Fibroblast of lung (primary cell): ENCODE measurements at places on chromosomes 13 and 19. TPM values are rescaled to one million over a fixed set of nuclear protein-coding genes. Genes with fewer than 3 reads are reported as not detected.
A peak's percentile ranks its signal among the peaks of the same experiment; 100 is the strongest.

- no peak for DNase-seq
Observed at GRCh38 chr13:100530671-100531213, 57.8 kb downstream of the GGACT start.

DNA sequence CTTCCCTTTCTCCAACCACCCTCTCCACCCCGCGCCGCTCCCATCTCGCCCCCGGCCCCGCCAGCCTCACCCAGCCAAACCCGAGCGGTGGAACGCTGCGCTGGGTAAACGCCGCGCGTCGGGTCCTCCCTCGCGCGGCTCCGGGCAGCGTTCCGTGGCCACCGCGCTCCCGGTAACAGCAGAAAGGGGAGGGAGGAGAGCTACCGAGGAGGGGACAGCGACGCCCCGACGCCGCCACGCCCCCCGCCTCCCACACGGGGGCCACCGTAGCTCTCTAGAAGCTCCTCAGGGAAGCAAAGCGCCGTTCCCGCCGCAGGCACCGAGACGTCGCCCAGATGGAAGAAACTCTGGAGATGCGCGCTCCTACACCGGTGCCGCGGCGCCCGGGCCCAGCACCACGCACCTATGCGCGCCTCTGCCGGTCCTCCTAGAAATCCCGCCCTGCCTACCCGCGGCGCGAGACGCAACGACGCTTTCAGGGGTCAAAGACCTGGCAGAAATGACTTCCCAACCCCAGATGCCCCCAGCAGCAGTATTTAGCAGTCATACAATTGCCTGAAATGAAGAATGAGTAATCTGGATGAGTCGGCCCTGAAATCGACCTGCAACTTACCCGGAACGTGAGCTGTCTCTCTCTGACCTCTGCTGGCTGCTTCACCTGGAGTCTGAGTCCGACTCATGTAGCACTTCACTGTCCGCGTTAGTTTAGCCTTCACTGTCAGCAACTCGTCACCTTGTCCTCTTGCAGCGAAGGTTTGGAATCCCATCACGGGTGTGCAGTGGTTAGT, at the start of gene RUBCNL:
TSS of gene RUBCNL (minus strand) at position 189 of the 788 bp plus-strand sequence. CDS start 14,777 bp downstream, outside the sequence.
- peak; percentile 30 for DNase-seq

DNA sequence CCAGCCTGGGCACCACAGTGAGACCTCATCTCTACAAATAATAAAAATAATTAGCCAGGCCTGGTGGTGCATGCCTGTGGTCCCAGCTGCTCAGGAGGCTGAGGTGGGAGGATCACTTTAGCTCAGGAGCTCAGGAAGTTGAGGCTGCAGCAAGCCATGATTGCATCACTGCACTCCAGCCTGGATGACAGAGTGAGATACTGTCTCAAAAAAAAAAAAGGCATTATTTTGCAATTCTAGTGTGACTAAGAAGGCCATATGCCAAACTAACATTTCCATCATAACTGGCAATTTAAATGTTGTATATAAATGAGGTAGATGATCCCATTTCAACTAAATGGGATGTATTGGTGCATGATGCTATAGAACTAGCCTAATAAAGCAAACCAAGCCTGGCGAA, 632.8 kb upstream of the KLF12 start:
- peak; percentile 84 for DNase-seq

- DNase-seq = no peak
Observed at GRCh38 chr13:40386586-40386985, 279.9 kb downstream of the FOXO1 start.

The CABP5 gene
- polyA plus RNA-seq = not detected in 2 replicates

- DNase-seq = peak; percentile 76
Observed at GRCh38 chr13:64471916-64472315, 2758.2 kb downstream of the PCDH9 start.

- DNase-seq = peak; percentile 44
Observed at GRCh38 chr13:99308471-99309087, 1.4 kb upstream of the GPR183 start.
